ENCODE measurements at places on chromosomes 3 and 15. TPM values are rescaled to one million over a fixed set of nuclear protein-coding genes. Genes with fewer than 3 reads are reported as not detected.

Gene MCTP2
- polyA plus RNA-seq: 3.9 TPM

Gene REC114
- polyA plus RNA-seq: not detected

Gene RETNLB
- polyA plus RNA-seq: not detected

Gene AQP9
- polyA plus RNA-seq: 1.1 TPM

Gene TEX55
- polyA plus RNA-seq: not detected

Gene CASR
- polyA plus RNA-seq: 0.25 TPM

Gene GP9
- polyA plus RNA-seq: not detected

Gene PSMA4
- polyA plus RNA-seq: 183 TPM

Gene LIPH
- 2.8 TPM for polyA plus RNA-seq

Gene FANCD2OS
- polyA plus RNA-seq: not detected

Gene COLQ
- 1.8 TPM for polyA plus RNA-seq

Data from urinary bladder (tissue), 4 donors.